ENCODE measurements at places on chromosomes 3 and 15.

- no peak for DNase-seq
Measured at GRCh38 chr15:53978253-53978906, at the start of gene UNC13C. TSS of gene UNC13C (plus strand) at chr15:53978441. CDS start at chr15:54012904, 34,463 bp downstream.

GRCh38 chr3:98587654-98588053 lies 5.8 kb downstream of the CPOX start:
- DNase-seq: no peak

GRCh38 chr15:66222273-66223198 lies 31.0 kb downstream of the MEGF11 start:
- DNase-seq: no peak

- no peak for DNase-seq
Measured at GRCh38 chr3:184717399-184717983, 5.6 kb upstream of the MAGEF1 start.

DNA sequence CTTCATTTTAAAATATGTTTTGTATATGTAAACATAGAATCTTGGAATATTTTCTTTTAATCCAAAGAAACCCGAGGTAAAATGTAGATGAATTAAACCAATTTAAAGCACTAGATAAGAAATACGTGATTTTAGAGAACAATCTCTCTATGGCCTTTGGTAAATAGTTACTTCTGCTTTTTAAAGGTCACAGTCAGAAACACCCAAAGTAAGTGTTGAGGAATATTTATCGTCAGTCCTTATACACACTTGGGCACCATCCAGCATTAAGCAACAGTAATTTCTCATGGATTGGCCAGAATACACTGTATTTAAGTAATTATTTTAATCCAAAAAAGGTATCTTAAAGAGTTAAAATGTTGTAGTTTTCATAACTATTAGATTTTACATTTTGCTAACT lies 713.2 kb downstream of the NLGN1 start:
- DNase-seq: no peak

- no peak for DNase-seq
Measured at GRCh38 chr3:13966302-13966701, 86.4 kb upstream of the WNT7A start.

- no peak for DNase-seq
Measured at GRCh38 chr3:33490641-33491241, 50.5 kb upstream of the UBP1 start.

- DNase-seq: peak; percentile 78
Measured at GRCh38 chr3:171407759-171408158, 52.4 kb downstream of the TNIK start.

DNA sequence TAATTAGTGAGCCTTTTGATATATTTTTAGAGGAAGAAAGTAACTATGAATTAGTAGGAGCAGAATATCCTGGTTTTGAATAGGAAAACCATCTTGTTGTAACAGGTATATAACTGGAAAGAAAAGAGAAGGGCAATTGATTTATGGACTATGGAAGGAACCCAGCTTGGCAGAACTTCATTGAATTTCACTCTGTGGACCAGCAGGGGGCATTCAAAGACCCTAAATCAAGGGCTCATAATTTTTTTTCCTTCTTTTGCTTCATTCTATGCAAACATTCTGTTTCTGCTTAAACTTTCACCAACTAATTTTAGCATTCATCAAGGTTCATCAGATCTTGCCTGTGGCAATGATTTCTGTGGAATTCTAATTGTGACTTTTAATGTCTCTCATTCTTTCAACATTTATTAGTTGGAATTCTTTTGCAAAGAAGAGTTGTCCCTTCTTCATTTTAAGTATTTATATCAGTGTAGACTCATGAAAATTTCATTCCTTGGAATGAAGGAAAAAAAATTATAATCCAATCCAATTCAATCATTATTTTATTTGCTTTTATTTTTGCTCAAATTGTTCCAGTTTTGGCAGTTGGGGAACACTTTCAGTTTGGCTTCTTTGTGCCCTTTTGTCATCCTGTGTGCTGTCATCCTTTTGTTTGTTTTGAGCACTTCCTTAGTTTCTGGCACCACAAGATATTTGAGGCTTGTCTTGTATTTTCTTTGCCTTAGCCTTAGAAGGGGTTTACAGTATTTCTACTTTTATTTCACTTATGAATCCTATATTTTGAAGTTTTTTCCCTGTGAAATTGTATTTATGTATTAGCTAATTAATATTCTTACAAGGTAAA lies 30.4 kb downstream of the NXPE3 start:
- peak; percentile 50 for DNase-seq

- DNase-seq: no peak
Measured at GRCh38 chr3:192862408-192863090, 55.1 kb downstream of the MB21D2 start.

GRCh38 chr3:38829404-38829803 lies 13.4 kb upstream of the SCN10A start:
- peak; percentile 84 for DNase-seq

- DNase-seq: no peak
Measured at GRCh38 chr3:14582045-14582410, 41.9 kb upstream of the GRIP2 start.

GRCh38 chr15:51288143-51289065 lies 50.0 kb downstream of the CYP19A1 start:
- no peak for DNase-seq

DNA sequence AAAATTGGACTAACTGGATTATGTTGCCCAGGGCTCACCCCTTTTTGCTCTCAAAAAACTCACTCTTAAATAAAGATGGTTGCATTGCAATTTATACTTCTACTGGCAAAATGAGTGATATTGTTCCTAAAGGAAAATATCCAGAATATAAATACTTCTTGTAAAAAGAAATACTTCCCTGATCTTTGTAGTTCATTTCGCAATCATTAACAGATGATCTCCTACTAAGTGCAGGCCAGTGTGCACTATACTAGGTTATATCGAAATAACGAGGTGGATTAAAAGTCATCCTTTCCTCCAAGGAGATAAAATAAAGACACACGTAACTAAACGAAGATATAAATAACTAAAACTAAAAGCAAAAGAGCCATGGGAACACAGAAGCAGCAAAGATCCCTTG lies 63.0 kb downstream of the MEX3B start:
- no peak for DNase-seq

GRCh38 chr3:176994891-176995781 lies 202.1 kb downstream of the TBL1XR1 start:
- DNase-seq: no peak

- DNase-seq: no peak
Measured at GRCh38 chr3:35658686-35659085, 19.4 kb downstream of the ARPP21 start.

DNA sequence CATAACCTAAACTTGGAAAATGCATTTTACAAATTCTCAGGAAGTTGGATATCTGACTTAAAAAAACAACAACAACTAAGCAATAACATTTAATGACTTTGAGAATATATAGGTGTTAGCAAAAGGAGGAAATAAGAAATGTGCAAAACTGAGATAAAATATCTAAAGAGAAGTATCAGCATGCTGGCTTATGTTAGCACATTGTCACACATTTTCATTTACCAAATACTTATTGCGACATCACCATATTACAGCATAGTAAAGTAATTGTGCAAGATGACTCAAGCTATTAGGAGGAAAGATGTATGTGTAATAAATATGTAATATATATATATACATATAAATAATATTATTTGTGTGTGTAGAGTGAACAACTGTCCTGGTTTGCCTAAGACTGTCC lies 9.2 kb downstream of the PTX3 start:
- peak; percentile 56 for DNase-seq

DNA sequence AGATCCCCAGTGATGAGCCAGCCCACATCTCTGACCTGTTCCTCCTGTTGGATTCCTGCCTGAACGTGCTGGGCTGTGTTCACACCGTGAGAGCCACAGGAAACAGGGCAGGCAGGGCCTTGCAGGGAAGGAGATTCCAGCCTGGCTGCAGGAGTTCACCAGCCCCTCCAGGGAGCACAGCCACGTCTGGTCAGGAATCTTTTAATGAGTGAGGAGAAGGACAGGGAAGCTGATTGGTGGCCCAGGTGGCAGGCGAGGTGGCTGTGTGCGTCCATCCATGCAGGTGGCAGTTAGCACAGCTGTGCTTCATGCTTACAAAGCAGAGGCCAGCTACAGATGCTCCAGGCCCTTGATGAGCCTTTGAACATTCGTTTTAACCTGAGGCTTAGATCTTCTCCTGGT lies 10.5 kb downstream of the LRRK1 start:
- DNase-seq: no peak

DNA sequence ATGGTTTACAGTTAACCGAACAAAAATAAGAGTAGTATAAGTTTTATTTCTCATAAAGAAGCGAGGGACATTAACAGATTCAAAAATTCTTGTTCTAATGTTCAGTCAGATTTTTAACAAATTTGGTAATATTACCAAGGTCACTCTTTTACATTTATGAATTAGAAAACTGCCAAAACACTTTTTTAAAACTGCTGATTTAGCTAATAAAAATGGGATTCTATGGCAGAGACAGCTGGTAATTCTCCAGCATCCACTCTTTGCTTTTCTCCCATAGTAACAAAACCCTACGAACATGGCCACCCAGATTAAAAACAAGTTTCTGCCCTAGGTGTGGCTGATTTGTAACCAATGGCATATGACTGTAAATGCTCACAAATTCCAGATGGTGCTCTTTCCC lies 71.2 kb downstream of the GPR160 start:
- no peak for DNase-seq

GRCh38 chr3:108472001-108472591 lies 38.3 kb downstream of the MYH15 start:
- peak; percentile 93 for DNase-seq

GRCh38 chr15:62104846-62105245 lies 38.1 kb downstream of the C2CD4A start:
- no peak for DNase-seq

- DNase-seq: peak; percentile 25
Measured at GRCh38 chr3:50575372-50575771, 6.0 kb downstream of the HEMK1 start.

DNA sequence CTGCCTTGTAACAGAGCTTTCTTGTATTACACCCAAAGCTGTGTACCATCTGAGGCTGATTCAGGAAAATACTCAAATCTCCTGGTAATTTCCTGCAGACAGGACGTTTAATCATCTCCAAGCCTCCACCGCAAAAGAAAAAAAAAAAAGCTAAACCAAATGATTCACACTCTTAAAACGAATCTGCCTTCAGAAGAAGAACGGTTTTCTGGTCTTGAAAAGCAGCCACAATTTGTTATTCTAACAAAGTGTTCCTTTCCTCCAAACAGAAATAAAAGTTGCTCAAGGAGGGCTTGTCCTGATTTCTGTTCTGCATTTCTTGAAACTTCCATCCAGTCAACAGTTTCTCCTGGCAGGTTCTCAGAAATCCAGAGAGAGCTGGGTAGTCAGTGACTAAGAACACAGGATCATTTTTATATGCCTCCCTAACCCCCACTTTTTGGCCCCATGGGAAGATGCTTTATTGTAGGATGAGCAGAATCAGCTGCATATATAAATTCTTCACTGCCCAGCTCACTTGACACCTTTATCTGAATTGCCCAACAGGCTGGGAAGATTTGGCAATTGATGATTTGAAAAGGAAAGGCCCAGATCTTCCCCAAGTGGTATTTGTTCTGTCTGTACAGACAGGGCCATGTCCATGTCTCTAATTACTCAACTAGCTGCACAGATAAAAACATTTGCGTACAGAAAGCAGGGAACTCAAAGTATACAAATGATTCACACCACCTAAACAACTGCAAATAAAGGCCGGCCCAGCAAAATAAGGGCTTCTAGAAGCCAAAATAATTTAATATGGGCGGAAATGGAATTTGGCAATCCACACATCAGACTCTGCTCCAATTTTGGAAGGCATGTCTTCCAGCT lies 41.0 kb upstream of the PRICKLE2 start:
- DNase-seq: peak; percentile 91

GRCh38 chr15:39194106-39194830 lies 386.6 kb upstream of the THBS1 start:
- DNase-seq: peak; percentile 68

GRCh38 chr3:8266730-8267131 lies 234.9 kb upstream of the LMCD1 start:
- DNase-seq: no peak

- DNase-seq: no peak
Measured at GRCh38 chr15:74716651-74717050, 8.7 kb downstream of the CYP1A1 start.

DNA sequence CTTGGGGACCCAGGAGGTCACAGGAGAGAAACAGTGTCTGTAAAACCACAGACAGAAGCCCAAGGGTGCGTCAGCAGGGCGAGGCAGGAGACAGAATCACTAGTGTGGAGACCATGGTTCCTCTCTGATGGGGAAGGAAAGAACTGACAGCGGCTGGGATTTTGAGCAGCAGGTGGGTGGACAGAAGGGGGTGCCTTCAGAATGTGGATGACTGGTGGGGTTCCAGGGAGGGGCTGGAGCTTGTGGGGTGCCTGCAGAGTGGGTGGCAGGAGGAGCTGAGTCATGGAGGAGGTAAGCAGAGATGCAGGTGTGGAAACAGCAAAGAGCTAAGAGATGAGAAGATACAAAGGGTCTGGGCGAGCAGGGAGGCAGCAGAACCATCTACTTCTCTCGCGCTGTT lies 124.2 kb downstream of the GABRB3 start:
- no peak for DNase-seq

GRCh38 chr3:128316481-128316891 lies 150.2 kb downstream of the DNAJB8 start:
- no peak for DNase-seq

GRCh38 chr3:133574260-133574881 lies 885 bp downstream of the CDV3 start:
- DNase-seq: peak; percentile 76

DNA sequence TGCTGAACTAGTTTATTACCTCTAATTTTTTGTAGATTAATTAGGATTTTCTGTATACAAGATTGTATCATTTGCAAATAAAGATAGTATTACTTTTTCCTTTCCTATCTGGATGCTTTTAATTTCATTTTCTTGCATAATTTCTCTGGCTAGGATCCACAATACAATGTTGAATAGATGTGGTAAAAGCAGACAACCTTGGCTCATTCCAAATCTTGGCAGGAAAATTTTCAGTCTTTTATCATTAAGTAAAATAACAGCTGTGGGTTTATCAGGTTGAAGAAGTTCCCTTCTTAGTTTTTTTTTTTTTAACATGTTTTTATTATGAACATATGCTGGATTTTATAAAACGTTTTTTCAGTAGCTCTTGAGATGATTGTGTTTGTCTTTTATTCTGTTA lies 422.6 kb downstream of the AGBL1 start:
- DNase-seq: no peak

DNA sequence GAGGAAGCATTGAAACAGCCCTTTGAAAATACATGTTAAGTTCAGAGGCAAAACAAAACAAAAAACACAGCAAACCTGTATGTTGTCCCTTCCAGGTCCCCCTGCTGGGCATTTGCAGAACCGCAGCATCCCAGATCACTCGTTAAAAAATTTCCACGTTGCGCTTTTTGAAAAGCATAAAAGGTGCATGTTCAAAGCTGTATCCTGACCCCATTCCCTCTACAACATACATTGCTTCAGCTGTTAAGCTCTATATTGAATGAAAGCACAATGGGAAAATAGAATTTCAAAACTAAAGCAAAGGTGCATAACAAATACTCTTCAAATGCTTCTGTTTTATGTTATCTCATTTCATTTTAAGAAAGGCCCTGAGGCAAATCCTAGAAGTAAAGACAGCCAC lies 328.3 kb downstream of the THSD4 start:
- peak; percentile 49 for DNase-seq

GRCh38 chr15:90909976-90910375 lies 6.9 kb downstream of the MAN2A2 start:
- DNase-seq: no peak

Measured in EL (cell line).